ENCODE measurements at places on chromosomes 5 and 9.

DNA sequence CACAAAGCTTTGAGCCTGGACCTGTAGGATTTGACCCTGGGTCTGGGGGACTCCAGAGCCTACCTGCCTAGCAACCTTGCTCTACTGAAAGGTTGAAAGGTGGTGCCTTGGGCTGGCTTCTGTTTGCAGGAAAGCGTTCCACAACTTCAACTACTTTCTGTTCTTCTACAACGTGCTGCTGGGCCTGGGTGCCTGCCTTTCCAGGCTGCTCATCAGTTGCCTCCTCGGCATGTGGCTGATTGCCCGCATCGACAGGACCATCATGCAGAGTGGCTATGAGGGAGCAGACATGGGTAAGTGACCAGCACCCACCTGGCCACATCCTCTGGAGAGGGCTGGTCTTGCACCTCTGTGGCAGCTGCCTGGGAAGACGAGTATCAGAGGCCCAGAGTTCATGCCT lies 13.6 kb upstream of the CCDC180 start:
- DNase-seq = no peak

GRCh38 chr5:135204151-135204600 lies 170.1 kb upstream of the PITX1 start:
- DNase-seq = no peak

DNA sequence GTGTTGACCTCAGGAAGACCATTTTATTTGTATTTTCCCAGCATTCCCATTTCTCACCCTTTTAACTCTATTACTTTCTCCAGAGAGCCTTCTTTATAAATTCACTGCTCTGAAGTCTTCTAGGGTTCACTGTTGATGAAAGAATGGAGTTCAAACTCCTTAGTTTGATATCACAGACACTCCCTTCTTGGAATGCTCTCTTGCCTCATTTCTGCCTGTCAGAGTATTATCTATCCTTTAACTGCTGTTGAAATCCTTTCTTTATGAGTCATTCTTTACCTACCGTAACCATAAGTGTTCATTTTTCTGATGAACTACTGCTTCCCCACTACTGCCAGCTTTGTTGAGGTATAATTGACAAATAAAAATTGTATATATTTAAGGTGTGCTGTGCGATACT lies 4.3 kb downstream of the RIC1 start:
- DNase-seq = no peak

- DNase-seq = no peak
Measured at GRCh38 chr9:125674981-125675973, 31.7 kb downstream of the MAPKAP1 start.

- no peak for DNase-seq
Measured at GRCh38 chr5:25448190-25448621, 803.4 kb upstream of the CDH10 start.

GRCh38 chr5:6597557-6597956 lies 35.3 kb downstream of the NSUN2 start:
- no peak for DNase-seq

- peak; percentile 14 for DNase-seq
Measured at GRCh38 chr5:75847561-75848021, 130.4 kb upstream of the POC5 start.

DNA sequence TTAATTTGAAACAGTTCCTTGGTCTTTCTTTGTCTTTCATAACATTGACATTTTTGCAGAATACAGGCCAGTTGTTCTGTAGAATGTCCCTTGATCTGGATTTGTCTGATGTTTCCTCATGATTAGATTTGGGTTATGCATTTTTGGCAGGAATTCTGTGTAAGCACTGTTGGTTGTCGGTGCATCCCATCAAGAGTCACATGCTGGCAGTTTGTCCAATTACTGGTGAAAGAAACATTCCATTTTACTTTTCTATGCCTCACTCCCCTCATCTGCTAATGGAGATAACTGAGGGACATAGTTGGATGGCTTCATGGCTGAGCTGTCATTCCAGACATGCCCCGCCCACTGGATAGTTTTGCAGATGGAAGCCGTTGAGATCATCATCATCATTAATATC lies 7.6 kb upstream of the ZNF618 start:
- DNase-seq = no peak

- DNase-seq = no peak
Measured at GRCh38 chr9:23492126-23493002, 333.7 kb downstream of the ELAVL2 start.

- DNase-seq = no peak
Measured at GRCh38 chr5:16880547-16880946, 55.5 kb downstream of the MYO10 start.

- no peak for DNase-seq
Measured at GRCh38 chr5:149778303-149779123, 48.4 kb downstream of the PPARGC1B start.

DNA sequence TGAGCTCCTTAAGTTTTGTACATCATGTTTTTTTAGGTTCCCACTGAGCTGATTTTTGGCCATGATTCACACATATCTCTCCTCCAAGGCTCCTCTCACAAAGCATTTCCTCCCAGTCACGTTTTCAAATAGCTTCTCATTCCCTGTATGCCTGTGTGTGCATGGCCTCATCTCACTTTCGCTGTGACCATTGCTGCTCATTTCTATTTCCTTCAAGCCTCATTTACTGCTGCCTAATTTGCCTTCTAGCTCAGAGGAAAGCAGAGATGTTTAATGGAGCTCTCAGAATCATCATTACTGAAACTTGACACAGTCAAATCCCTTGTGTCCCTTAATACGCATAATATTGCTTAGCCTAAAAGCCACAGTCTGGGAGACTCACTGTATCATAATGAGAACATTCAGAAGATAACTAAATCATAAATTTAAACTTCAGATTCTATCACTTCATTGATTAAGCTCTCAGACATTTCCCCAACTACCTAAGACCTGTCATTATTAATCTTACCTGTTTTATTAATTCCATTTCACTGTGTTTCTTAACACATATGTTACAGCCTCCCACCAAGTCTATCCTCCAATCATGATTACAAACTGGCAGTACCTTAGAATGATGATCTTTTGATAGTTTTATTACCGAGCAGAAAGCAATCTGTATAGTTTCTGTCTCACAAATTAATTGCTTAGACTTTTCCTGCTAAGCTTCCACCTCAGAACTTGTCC lies 278.3 kb upstream of the PTGER4 start:
- no peak for DNase-seq

DNA sequence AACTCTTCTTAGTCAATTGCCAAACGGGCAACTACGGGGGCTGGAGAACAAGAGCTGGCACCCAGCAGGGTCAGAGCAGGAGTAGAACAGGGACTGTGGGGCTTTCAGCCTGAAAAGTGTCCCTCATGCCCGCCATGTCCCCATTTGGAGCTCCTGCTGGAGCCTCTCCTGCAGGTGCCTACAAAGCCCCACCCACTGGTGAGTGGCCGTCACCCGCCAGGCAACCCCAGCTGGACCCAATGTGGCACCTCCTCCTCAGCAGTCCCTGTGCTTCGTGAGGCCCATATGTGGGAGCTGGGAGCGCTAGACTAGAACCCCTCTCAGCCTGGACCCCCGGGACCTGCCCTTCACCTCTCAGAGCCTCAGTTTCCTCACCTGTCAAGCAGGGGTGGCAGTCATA lies 40.9 kb downstream of the VAV2 start:
- DNase-seq = no peak

DNA sequence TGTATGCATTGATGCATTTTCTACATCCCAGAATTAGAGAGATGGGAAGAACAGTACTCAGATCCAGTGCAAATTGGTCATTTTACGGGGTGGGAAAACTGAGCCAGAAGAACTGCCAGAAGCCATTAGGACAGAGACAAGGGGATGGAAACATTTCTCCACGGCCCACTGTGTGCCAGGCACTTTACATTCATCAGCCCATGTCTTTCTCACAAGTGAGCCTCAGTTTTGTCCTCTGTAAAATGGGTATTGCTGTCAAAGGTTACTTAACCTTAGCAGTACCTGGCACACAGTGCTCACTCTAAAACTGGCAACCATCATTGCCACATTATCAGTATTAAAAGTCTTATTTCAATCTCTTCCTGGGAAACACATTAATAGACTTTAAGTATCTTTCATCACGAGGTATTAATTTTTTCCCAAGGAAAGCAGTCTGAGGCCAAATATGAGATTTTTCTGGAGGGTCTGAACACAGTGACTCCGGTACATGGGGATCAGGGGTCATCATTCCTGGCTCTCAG lies 5.2 kb downstream of the DUSP1 start:
- no peak for DNase-seq

All from memory B cell (primary cell).